ENCODE measurements at places on chromosomes 6 and 20. TPM values are rescaled to one million over a fixed set of nuclear protein-coding genes. Genes with fewer than 3 reads are reported as not detected.
A peak's percentile ranks its signal among the peaks of the same experiment; 100 is the strongest.

Gene CRISP3
- 0.46 TPM for polyA plus RNA-seq

Gene COL10A1
- 0.89 TPM for polyA plus RNA-seq

Gene SYNDIG1
- polyA plus RNA-seq: 5.1 TPM

GRCh38 chr20:45436732-45437485, 21.0 kb downstream of the PIGT start:
- peak; percentile 79 for DNase-seq

- DNase-seq: no peak
These were observed 102.9 kb downstream of the FAXC start for GRCh38 chr6:99246602-99247001.

DNA sequence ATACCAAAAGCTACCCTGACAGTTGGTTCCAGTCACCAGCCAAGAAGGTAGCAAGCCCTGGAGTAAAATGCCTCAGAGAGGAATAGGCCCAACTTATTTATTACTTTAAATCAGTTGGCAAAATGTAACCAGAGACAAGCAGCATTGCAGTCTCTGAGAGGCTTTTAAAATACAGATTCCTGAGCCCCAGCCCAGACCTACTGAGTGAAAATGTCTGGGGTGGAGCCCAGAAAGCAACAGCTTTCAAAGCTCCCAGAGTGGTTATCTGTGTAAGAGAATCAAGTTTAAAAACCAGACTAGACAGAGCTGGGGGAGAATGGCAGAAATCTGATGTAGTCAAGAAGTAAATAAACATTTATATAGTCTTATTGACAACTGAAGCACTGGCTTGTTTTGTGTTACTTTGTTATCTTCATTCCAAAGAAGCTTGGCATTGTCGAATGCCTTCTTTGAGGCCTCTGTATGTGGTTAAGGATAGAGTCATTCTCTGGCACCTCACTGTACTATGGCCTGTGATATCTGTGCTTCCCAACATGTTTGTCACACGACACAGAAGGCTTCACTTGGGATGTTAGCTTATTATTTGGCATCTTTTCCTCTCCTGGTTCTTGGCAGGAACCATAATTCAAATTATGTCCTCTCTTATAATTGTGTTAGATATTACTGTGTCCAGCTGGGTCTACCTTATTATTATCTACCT, 313.5 kb downstream of the SLC35F1 start:
- no peak for DNase-seq

DNA sequence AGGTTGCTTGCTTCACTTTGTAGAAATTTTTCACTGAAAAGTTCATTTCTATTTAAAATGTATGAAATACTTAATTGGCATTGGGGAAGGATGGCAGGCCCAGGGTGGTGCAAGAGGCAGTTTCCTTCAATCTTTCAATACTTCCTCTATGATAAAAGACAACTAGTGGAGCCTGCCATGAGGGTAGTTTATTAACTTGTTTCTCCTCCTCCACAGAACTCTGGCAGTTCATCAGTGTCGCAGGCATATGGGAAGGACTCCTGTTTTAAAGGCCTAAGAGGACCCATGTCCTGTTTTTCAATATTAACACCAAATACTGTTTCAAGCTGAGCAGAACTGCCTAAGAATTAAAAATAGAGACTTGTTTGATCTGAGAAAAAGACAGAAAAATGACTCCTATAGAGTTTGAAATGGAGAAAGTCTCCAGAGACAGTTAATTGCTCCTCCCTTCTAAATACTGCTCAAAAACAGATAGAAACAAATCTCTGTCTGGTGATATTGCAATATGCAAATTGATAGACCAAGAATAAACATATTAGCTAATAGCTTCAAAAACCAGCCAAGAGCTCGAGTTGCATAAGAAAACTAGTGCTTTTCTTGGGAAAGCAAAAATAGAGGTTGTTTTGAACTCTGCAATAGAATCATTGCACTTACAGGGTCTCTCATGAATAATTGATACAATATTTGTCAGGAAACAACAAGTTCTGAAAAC, 665.7 kb upstream of the SLC35B3 start:
- no peak for DNase-seq

- no peak for DNase-seq
These were observed 848.8 kb upstream of the MAP3K7 start for GRCh38 chr6:91435630-91436029.

Data from muscle of back (tissue), 13 donors.